ENCODE measurements at places on chromosomes 7 and 10.

GRCh38 chr10:76086761-76087639 is 655.6 kb downstream of the LRMDA start:
- no peak for DNase-seq

- DNase-seq: no peak
These were observed 1.9 kb upstream of the SGMS1 start for GRCh38 chr10:50625649-50626132.

DNA sequence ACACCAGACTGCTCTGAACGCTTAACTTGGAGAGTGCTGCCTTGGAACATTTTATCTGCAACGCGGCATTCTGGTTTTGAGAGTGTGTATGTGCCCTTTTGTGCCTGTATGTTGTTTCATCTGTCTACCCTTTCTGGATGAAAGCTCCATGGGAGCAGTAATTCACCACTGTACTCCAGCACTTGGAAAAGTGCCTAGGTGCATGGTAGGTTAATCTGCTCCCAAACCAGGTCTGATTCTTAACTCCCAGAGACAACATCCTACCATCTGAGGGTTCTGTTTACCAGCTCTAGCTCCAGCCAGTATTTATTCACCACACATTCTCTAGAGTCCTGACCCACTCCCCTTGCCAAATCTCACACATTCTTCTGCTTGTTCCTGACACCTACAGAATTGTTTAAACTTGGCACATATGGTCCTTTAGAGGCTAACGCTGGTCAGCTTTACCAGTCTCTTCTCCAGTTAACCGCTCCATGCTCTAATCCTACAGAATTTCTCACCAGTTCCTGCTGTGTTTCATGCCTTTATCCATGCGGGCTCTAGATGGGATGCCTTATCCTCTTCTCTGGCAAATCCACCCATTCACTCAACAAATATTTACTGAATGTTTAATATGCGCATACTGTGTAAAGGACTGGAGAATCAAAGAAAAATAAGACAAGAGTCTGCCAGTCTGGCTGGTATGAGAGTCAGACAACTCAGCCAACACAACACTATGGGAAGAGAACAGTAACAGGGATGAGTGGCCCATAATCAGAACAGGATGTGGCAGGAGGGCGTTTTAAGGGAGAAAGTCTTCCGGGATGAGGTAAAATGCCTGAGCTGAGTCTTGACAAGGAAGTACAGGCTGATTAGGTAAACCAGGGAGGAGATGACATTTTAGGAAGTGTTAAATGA is 46.3 kb downstream of the MTPN start:
- no peak for DNase-seq

DNA sequence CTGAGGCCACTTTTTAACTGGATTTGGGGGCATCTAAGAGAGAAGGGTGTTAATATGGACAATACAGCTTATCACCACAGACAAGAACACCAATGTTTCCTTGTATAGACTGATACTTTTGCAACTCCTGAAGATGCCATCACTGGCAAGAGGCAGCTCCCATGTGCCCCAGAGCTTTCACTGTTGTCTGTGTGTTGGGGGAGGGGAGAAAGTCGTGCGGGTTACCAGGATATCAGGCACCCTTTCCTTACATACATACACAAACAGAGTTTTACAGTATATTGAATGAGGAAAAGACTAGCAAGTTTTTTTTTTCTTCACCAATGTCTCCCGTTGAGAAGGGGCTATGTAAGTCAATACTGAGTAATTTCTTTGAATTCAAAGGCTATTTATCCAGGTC is 4.1 kb upstream of the DLX6 start:
- no peak for DNase-seq

DNA sequence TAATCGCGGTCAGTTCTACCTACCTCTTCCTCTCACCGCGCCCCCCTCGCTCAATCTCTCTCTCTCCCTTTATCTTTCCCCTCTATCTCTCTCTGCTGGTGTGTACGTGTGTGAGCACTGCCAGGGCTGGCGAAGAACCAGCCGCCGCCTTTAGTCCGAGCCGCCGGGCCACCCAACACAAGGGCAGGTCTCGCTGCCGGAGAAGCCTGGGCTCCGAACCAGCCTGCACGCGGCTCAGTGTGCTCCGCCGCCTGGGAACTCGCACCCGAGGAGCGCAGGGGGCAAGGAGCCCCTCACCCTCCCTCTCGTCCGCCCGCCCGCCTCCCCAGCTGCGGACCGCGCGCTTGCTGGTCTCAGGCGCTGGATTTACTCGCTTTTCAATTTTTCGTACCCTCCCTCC is 1.7 kb downstream of the NXPH1 start:
- no peak for DNase-seq

DNA sequence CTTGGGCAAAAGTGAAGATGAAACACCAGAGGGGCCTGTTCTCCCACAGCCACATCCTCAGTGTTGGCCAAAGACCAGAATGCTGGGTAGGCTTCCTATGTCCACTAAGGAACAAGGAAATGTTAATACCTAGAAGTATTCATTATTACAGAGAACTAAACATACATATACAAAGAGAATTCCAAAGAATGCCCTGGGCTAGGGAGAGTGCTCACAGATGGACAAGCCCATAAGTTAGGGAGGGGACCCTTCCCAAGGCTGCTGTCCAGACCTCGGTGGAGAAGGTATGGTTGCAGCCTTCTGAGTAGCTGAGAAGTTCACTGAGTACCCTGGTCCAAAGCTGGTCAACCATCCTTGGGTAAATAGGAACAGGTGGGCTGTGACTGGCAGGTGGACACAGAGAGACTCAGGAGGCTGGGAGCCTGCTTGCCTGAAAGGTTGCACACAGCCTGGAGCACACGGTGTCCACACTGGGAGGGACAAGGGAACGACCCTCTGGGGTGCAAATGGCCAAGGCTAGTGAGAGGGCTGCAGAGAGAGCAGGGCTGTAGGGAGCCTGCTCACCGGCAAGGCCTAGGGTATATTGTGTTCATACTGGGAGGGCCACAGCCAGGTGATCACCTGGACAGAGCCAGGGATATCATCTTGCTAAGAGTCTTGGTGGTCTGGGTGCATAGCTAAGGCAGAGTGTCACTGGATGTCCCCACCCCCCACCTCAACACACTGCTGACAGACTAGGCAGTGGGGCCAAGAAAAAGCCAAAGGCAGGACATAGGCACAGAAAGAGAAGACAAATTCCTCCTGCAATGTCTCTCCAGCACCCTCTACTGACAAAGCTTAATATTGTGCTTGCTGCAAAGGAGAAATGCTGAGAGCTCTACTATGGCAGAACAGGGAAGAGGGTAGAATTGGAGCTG is 40.3 kb downstream of the CPVL start:
- no peak for DNase-seq

DNA sequence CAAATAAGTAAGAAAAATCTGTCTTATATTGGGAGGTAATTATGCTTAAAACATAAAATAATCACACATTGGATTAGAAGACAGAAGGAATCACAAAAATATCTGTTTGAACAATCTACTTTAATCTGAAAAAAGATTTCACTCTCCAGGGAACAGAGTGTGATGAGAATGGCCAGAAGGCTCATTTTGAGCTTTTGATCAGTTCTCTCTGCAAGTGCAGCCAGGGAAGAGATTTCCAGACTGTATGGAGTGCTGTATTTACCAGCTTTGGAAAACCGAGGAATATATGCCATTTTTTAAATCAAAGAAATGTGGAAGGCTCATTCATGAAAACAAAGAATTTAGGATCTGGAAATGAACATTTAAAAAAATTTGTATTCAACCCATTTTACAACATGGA is 83.0 kb upstream of the WAC start:
- DNase-seq: no peak

GRCh38 chr7:134894928-134895327 is 91.4 kb upstream of the AGBL3 start:
- DNase-seq: no peak

Data from stimulated activated naive CD8-positive, alpha-beta T cell treated with anti-CD3 and anti-CD28 coated beads, Interleukin-15, Interleukin-2, amounts not matched to agents 100 U/mL and 50 U/mL, for 24 hours (primary cell).